H7 (cell line): ENCODE measurements at places on chromosomes 4 and X. TPM values are rescaled to one million over a fixed set of nuclear protein-coding genes. Genes with fewer than 3 reads are reported as not detected.

TMEM165 gene
- 84.0 and 88.0 TPM in 2 replicates for total RNA-seq

CABS1 gene
- total RNA-seq: not detected in 2 replicates

DKK2 gene
- total RNA-seq: not detected in 2 replicates

USP51 gene
- 6.6 and 6.7 TPM in 2 replicates for total RNA-seq

PAGE2B gene
- total RNA-seq: not detected in 2 replicates

ZFYVE28 gene
- total RNA-seq: 2.1 and 5.7 TPM in 2 replicates

ARHGAP24 gene
- 1.2 and 4.5 TPM in 2 replicates for total RNA-seq

SLC10A7 gene
- total RNA-seq: 3.8 and 6.1 TPM in 2 replicates
